GM18507 (cell line): ENCODE measurements at places on chromosomes 11 and 22.

GRCh38 chr11:3939651-3940190, 84.3 kb downstream of the STIM1 start:
- DNase-seq = no peak

GRCh38 chr11:62710001-62710345, 2.5 kb downstream of the GNG3 start:
- DNase-seq = no peak

DNA sequence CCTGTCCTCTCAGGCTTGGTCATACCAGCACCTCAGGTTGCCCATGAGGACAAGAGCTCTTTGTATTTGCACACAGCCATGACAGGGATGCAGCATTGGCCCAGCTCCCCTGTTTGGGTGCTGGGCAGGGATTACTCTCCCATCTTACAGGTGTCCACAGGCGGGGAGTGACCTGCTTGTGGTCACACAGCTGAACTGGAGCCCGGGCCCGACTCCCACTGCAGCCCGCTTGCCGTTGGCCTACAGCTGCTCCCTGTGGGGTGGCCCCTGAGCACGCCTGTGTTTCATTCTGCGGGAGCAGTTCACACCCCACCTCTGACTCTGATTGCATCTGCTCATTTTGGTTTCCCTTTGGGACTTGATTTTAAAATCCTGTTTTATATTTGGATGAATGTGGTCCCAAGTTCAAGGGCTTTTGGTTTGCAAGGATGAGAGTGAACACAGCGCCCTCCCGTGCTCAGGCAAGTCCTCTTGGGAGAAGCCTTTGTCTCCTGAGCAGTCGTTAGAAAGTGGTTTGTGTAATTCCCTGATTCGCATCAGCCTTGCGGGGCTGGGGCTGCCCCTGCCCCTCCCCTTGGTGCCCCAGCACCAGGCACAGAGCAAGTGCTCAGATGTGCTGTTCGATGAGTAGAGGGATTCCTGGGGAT, 9.3 kb downstream of the PICK1 start:
- no peak for DNase-seq

DNA sequence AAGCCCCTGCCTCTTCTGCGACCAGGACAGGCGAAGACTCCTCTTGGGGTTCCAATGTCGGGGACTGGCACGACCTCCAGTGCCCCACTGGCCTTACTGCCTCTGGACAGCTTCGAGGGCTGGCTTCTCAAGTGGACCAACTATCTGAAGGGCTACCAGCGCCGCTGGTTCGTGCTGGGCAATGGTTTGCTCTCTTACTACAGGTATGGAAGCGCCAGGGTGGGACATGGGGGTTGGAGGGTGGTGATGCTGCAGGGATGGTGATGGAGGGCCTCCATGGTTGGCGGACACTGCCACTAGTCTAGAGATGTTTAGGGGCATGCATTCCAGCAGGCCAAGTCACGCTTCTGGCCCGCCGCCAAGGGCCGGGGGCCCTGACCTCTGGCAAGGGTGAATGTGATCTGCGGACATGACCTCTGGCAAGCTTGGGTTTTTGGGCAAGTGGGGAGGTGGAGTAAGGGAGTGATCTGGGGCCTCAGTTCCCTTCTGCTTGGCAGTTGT, 727 bp downstream of the OSBP2 start:
- DNase-seq = no peak

- no peak for DNase-seq
Observed at GRCh38 chr11:96256215-96257011, 86.6 kb downstream of the MAML2 start.

DNA sequence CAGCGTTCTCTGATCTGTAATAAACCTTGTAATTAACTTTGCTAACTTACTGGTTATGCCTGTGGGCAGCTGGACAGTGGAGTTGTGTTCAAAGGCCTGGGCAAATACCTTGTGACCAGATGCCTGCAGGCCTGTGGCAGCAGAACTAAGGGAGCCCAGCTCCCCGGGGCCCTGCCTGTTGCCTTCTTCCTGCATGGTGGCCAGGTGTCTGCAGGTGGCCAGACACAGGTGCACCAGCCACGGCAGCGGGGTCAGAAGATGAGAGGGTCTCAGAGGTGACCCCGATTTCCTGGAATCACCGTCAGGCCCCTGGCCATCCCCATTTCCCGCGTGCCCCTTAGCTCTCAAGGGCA, 127.2 kb downstream of the OSBP2 start:
- no peak for DNase-seq

GRCh38 chr11:46611526-46612304, 5.3 kb downstream of the HARBI1 start:
- no peak for DNase-seq

DNA sequence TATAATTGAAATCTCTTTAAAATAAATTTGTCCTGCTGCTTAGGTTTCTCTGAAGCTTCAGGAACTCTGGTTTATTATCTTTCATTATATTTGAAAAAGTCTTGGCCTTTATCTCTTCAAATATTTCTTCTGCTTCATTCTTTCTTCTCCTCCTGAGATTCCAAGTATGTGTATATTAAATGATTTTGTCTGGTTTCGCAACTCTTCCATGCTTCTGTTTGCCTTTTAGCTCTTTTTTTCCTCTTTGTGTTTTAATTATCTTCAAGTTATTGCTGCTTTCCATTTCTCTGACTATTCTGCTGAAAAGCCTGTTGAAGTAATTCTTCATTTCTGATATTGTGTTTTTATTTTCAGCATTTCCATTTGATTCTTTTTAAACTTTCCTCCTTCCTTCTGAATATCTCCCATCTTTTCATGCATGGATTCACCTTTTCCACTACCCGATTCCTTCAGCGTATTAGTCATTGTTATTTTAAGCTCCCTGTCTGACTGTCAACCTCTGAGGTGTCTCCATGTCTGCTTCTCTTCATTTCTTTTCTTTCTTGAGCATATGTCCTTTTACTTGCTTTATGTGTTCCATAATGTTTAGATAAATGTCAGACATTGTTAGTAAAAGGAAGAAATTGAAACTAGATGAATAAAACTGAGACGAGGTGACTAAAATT, 46.6 kb upstream of the CTSC start:
- no peak for DNase-seq

GRCh38 chr22:22414266-22414665, 94.3 kb downstream of the ZNF280B start:
- DNase-seq = no peak

- no peak for DNase-seq
Observed at GRCh38 chr22:45615364-45615763, 56.3 kb upstream of the ATXN10 start.

- DNase-seq = no peak
Observed at GRCh38 chr11:7437696-7438095, 47.6 kb upstream of the OLFML1 start.

DNA sequence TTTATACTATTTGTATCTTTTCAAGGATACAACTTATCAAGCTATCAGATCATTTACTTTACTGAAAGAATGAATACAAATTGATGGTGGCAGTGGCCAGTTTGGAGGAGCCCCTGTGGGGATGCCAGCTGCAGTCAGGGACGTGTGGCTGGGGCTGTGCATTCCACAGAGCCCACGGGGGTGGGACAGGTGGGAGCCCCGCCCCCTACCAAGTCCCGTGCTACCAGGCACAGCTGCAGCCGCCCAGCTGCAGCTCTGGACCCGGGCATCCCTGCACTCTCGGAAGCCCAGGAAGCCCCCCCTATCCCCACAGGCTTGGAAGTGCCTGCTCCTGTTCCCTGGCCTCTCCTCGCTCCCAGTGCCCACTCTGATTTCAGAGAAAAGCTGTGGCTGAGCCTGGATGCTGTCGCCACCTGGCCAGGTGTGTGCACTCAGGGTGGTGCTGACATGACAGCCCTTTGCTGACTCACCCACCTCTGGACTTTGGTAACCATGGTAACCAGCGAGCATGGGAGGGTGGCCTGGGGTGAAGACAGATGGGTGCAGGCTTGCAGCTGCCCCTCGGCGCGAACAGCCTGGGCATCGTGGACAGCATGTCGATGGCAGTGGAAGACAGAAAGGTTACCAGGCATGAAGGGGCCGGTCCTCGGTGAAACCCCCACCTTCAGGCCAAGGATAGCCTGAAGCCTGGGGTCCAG, 138.1 kb downstream of the SBF2 start:
- no peak for DNase-seq

DNA sequence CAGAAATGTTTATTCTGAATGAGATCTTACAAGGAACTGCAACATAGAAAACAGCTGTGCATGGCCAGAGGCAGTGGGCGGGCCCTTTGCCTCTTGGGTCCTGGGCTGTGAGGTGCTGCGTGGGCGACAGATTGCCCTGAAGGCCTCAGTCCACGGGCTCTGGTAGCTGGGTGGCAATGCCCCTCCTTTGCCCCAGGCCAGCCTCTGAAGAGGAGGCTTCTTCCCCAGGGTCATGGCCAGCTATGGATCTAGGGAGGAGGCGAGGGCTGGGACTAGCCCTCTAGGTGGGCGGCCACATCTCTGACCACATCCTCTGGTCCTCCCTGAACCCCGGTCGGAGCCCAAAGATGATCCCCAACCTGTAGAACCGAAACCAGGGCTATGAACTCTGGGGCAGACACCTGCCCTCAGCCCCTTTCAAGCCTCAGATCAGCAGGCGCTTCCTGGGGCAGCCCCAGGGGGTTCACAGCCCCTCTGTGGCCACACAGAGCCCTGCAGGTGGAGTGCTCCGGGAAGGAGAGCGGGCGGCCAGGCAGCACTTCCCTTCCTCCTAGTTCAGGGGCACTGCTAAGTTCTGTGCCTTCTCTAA, 6.6 kb upstream of the CDC42BPG start:
- peak; percentile 71 for DNase-seq

DNA sequence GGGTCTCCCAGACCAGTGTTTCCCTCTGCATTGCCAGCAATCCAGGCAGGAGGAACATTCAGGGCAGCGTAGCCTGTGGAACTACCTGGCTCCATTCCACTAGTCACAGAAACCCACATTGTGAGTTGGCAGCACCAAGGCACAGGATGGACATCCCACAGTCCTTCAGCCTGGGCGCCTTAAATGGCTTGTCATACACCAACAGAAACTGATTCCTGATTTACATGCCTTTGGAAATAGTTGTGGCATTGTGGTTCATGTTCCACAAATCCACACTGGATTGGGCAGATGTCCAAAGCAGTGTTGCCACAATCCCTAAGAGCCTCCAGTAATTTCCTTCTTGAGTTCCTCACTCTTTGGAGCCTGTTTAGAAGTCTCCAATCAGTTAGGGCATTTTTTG, 225.6 kb downstream of the BLID start:
- no peak for DNase-seq

GRCh38 chr11:134349802-134350355, 18.1 kb downstream of the GLB1L2 start:
- no peak for DNase-seq

DNA sequence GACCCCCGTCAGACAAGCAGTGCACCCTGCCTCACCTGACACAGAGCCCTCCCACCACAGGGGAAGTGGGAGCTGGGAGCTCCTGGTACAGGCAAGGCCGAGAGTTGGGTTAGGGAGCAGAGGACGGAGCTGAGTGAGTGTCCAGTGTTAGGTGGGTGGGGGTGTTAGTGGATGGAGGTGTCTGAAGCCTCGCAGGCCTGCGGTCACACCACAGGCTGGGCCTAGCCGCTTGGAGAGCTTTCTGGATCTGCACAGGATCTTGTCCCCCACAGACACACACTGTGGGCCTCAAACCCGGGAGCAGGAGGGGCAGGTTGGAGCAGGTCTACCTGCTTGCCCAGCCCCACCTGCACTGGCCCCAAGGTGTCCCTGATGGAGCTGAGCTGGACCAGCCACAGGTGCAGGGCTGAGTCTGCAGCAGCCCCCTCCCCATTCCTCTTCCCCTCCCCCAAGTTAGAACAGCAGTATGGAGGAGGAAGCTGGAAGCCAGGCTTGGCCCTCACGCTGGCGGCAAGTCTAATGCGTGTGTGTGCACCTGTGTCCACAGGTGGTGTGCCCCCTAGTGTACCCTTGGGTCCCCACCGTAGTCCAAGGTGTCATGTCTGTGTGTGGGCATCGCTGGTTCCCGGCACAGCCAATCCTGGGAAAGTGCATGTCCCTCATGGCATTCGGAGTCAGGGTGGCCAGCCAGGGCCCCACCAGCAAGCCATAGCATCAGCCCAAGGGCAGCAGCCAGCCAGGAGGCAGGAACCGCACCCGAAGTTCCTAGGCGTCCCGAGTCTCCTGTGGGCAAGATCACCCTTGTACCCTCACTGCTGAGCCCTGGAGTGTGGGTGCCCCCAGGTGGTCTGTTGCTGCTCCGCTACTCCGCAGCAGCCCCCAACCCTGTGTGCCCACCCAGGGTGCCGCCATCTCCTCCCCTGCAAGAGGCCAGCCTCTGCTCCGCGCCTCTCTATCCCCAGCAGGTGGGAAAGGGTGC, 2.0 kb upstream of the GATD1 start:
- DNase-seq = no peak

- no peak for DNase-seq
Observed at GRCh38 chr11:57476757-57477506, 16.6 kb downstream of the RTN4RL2 start.

DNA sequence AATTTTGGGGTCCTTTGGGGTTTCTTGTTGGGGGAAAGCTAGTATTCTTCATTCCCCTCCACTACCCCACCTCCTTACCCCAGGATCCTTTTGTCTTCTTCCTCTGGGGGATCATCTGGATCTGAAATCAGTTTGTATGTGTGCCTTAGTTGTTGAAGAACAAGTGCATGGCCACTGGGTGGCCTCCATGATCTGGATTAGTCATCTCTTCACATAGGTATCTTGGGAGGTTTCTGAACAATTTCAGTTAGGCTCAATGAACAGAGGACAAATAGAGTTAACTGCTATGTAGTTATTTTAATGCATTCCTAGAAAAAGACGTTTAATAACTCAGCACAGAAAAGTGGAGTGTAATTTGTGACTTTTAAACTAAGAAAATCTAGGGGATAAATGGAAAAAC, 7.1 kb upstream of the VWA5A start:
- DNase-seq = no peak

- DNase-seq = no peak
Observed at GRCh38 chr11:78698612-78699011, 123.9 kb upstream of the NARS2 start.
